ENCODE measurements at places on chromosomes 11 and 22. TPM values are rescaled to one million over a fixed set of nuclear protein-coding genes. Genes with fewer than 3 reads are reported as not detected.

EIF4ENIF1 gene
- 58.3 TPM for total RNA-seq

DNA sequence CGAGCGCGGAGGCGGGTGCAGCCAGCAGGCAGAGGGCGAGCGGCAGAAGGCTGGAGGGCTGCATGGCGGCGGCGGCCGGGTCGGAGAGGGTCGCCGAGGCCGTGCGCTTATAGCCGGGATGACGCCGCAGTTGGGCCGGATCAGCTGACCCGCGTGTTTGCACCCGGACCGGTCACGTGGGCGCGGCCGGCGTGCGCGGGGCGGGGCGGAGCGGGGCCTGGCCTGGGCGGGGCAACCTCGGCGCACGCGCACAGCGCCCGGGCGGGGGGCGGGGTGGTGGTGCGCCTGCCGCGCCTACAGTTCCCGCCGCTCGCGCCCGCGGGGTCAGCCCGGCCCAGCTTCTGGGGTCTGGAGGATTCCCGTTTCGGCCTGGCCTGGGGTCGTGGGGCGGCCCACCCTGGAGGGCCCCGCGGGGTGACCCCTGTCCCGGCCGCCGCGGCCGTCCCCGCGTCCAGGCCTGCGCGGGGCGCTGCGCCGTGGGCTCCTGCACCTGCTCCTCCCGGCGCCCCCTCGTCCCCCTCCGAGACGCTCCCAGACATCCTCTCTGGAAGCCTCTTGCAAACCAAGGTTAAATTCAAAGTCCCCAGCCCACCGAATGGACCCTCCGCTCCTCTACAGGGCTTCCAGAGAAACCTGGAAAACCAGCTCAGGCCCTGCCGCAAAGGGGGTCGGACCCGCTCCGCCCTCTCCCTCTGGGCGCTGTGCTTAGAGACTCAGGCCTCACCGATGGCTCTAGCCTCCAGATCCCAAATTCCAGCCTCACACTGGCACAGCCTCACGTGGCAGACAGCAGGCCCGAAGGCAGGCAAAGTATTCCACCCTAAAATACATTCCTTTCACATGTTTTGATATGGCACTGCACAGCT is at the start of gene CTSD:
Gene CTSD (minus strand): TSS at position 132 of the 866 bp plus-strand sequence. CDS start 68 bp downstream, at position 64.
- DNase-seq = peak; percentile 88

C11orf58 gene
- total RNA-seq = 129 TPM

MPEG1 gene
- total RNA-seq = 151 TPM

- no peak for DNase-seq
These were observed 4.5 kb upstream of the TP53I11 start for GRCh38 chr11:44955015-44955738.

DNA sequence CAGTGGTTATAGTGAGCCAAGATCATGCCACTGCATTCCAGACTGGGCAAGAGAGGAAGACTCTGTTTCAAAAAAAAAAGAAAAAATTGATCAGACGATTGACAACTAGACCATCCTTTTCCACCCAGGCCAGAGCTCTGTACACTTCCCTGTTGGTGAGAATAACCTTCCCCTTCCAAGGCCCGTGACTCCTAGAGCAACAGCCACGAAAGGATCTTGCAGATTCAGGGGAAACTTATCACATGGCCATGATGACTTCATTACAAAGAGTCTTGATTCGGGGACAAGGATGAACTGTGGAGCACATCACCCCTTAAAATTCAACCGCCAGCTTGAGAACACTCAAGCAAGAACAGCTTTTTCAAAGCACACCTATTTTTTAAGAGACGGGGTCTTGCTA is 10.3 kb downstream of the CD5 start:
- DNase-seq = no peak

CCDC87 gene
- total RNA-seq = 0.39 TPM

DNA sequence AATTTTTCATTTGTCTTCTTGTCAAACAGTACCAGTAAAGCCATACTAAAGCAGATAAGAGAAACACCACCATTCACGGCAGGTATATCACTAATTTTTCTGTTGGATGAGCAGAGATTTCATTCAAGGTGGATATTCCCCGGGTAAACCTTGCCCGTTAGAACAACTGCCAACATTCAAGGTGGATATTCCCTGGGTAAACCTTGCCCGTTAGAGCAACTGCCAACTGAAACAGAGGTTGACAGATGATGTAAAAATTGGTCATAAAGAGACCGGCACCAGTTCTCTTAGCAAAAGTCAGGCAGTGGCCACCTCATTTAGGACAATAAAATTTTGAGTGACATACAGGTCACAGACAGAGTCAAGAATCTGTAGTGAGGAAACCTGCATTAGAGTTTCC is 423.4 kb upstream of the SYN3 start:
- DNase-seq = no peak

GRCh38 chr22:27709919-27710675 is 91.5 kb downstream of the MN1 start:
- DNase-seq = no peak

GRCh38 chr11:43223026-43223425 is 88.8 kb upstream of the API5 start:
- no peak for DNase-seq

LRRC56 gene
- 15.8 TPM for total RNA-seq
